ENCODE measurements at places on chromosomes 11 and 22. TPM values are rescaled to one million over a fixed set of nuclear protein-coding genes. Genes with fewer than 3 reads are reported as not detected.

Gene GAL3ST3
- total RNA-seq, result 0.95 TPM

Gene ME3
- 4.8 TPM for total RNA-seq

- DNase-seq, result no peak
Measured at GRCh38 chr22:35361001-35361558, 19.8 kb upstream of the HMOX1 start.

GRCh38 chr11:122696662-122697061 is 41.1 kb downstream of the UBASH3B start:
- DNase-seq, result peak; percentile 74

DNA sequence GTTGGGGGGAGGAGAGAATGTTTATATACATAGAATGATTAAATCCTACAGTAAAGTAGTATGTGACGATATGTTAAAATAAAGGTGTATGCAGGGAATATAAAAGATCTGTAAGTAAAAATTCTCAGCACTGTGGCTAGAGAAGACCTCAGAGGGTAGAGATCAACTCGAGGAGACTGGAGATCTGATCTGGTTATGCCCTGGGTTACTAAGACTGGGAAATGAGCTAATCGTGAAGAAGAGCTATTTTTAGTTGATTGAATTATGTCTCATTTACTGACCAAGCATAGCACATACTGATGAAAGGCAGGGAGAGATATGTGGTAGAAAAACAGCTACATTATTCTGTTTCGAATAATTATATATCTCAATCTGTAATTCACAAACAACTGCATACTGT is 42.8 kb upstream of the ALKBH3 start:
- no peak for DNase-seq

- no peak for DNase-seq
Measured at GRCh38 chr22:49094151-49094550, 733.5 kb downstream of the BRD1 start.

DNA sequence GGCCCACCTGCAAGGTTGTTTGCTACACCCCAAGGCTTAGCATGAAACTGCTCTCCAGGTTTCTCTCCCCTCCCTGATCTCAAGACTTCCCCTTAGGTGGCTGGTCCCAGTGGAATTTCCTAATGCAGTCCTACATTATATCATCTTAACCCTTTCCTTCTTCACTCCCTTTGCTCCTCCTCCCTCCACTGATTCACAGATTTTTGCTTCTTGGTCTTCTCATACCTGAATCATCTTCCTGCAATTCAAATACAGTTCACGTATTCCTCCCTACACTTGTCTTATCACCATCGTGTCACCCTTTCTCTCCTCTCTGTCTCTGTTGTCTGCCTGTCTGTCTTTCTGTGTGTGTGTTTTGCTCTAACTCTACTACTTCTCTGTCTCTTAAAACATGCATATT is 17.0 kb downstream of the MMP10 start:
- no peak for DNase-seq

DNA sequence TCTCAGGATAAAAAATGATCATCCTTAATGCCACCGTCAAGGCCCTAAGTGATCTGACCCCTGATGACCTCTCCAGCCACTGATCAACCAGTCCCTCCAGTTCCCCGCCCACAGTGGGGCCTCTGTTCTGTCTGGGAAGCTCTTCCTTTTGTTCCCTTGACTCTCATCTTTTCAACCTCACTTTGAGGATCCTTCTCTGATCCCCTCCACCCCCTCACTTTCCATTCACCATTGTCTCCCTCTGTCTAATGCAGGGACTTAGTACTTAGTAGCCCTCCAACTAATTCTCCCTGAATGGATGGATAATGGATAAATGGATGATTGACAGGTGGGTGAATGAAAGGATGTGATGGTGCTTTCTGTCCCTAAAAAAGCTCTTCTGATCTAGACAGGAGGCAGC is 45.6 kb downstream of the C11orf58 start:
- no peak for DNase-seq

DNA sequence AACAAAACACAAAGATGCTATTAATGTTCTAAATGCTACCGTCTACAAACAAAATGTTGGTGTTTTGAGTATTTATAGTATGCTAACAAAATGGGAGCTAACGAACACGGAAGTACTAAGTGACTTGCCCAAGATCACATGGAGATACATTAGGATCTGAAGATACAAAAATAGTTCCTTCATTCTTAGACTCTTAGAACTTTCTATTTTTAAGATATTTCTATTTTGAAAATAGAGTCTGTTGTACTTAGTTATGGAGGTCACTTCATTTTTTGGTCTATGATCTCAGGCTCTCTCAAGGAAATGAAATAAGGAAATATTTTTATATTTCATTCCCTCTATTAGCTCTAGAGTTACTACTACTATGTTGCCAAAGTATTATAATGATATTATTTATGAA is 64.2 kb downstream of the APOL5 start:
- DNase-seq, result no peak
